Renal cortical epithelial cell (primary cell): ENCODE measurements at places on chromosomes 7 and 10. TPM values are rescaled to one million over a fixed set of nuclear protein-coding genes. Genes with fewer than 3 reads are reported as not detected.

The SLIT1 gene
- under 0.01 TPM in 1 of 2 replicates, not detected in the other for total RNA-seq

DNA sequence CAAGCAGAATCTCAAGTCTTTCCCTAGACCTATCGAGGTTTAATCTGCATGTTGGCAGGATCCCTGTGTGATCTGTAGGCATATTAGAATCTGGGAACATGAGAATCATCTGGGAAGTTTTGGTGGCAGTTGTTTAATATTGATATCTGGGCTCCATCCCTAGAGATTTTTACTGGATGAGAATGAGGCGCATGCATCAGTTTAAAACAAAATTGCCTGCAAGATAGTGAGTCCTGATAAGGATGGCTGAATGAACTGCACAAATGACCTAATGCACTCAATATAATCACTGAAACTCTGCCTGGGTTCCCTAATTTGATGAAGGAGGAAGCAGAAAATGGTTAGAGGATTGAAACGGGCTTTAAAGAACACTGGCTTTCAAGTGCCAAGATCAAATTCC lies 218.0 kb downstream of the FGFR2 start:
- DNase-seq, result no peak

The PPP1R9A gene
- 32.8 and 56.6 TPM in 2 replicates for total RNA-seq

- DNase-seq, result peak; percentile 11
These were observed 188.0 kb downstream of the PDE1C start for GRCh38 chr7:31882187-31882586.

- no peak for DNase-seq
These were observed 36.7 kb upstream of the GALNTL5 start for GRCh38 chr7:151919595-151919994.

GRCh38 chr7:11707606-11708193 lies 124.3 kb downstream of the THSD7A start:
- peak; percentile 21 for DNase-seq

- DNase-seq, result no peak
These were observed 13.0 kb downstream of the SEMA3A start for GRCh38 chr7:84181628-84182027.

DNA sequence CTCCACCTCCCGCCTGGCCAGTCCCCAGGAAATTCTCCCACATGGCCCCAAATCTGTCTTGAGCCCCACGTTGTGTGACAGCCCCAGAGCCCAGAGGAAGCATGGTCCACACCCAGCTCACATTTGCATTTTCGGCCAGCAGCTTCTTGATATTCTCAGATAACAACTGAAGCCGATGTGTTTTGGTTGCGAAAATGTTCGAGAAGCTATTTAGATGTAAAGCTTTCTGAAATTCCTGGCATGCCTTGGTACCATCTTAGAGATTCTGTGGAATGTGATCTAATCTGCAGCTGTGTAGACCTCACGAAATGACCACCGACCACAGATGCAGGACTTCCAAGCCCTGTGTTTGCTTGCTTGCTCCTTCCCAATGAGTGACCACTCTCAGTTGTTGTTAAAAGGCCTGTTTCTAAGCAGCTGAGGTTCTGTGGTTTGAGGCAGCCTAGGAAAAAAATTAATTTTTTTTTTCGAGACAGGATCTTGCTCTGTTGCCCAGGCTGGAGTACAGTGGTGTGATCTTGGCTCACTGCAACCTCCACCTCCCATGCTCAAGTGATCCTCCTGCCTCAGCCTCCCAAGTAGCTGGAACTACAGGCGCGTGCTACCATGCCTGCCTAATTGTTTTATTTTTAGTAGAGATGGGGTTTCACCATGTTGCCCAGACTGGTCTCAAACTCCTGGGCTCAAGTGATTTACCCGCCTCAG lies 8.8 kb downstream of the SLC4A2 start:
- DNase-seq, result no peak

- DNase-seq, result no peak
These were observed 27.1 kb downstream of the CD36 start for GRCh38 chr7:80665526-80665925.

- no peak for DNase-seq
These were observed 49.9 kb upstream of the MGMT start for GRCh38 chr10:129416956-129417765.

- DNase-seq, result no peak
These were observed 79.9 kb upstream of the THSD7A start for GRCh38 chr7:11911900-11912299.

DNA sequence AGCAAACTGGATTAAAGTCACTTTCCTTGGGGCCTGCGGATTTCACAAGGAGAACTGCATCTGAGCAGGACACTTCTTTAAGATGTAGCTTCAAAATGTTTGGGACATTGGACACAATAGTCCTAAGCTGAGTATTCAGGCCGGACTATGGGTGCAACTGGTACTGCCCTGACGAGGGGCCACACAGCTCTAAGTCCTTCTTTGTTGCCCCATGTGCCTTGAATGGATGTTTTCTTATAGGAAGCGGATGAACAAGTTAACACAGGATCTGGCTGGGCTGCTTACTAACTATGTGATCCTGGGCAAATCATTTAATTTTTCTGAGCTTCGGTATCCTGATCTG lies 147.8 kb upstream of the KLF14 start:
- DNase-seq, result no peak

The OR6V1 gene
- total RNA-seq, result not detected in 2 replicates

GRCh38 chr7:96614154-96614867 lies 95.3 kb downstream of the SEM1 start:
- DNase-seq, result no peak

DNA sequence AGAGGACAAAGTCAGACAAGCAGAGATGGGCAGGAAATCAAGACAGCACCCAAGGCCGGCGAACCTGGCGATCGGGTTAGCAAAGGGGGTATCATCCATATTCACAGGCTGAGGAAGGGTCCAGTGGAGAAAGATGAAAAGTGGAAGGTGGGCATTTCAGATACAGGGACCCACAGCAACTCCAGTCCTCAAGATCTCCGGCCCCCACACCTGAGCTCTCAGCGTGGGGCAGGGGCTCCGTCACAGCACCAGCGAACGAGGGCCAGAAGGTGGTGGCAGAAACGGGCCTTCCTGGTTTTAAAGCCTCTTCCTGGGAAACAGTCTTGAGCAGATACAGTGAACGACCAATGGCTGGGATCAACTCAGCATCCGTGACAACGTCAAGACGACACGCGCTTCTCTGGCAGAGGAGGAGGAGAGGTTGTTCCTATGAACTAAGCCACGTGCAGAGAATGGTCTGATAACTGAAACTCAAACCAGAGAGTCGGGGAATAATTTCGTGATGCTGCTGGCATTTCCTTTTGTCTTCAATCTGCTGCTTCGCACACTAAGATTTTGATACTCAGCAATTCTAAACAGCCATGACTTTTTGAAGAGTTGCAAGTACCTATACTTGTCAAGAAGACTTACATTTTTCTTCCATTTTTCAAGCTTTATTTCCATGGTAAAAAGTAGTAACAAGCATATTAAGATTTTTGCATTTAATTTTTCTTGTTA lies 219.8 kb downstream of the ZMYND11 start:
- DNase-seq, result no peak

The FOXK1 gene
- total RNA-seq, result 24.3 and 45.8 TPM in 2 replicates

- peak; percentile 53 for DNase-seq
These were observed 11.3 kb upstream of the AKR1C2 start for GRCh38 chr10:5014936-5015335.

- no peak for DNase-seq
These were observed 350.9 kb downstream of the ANKRD30A start for GRCh38 chr10:37476285-37476684.

DNA sequence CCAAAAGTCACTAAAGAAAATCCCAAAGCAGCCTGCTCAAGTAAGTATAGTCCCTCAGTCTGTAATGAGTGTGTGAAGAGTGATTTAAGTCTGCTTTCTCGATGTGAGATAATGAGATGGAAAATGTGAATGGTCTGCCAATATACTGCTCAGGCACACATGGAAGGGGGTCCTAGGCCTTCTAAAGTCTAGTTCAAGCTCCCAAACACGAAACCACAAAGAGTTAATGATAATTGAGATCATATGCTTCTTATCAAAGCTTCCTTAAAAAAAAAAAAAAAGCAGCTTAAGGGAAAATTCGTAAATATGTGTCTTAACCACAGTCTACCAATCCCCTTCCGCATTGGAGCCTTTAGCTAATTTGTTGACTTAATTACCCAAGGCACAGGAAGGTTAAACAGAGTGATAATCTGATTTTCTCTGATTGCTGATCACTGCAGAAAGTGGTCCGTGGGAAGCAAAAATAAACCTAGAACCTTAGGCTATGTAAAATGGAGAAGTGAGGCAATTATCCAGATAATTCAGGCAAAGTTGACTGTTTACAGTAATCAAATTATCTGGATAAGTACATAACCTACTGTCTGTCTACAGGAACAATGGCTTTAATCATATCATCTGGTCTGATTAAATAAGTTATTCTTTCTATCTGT lies 172.9 kb downstream of the MBL2 start:
- no peak for DNase-seq

The TRPV5 gene
- not detected in 2 replicates for total RNA-seq

The PIP gene
- not detected in 2 replicates for total RNA-seq

GRCh38 chr10:69215405-69216171 lies 4.5 kb upstream of the HKDC1 start:
- peak; percentile 41 for DNase-seq

DNA sequence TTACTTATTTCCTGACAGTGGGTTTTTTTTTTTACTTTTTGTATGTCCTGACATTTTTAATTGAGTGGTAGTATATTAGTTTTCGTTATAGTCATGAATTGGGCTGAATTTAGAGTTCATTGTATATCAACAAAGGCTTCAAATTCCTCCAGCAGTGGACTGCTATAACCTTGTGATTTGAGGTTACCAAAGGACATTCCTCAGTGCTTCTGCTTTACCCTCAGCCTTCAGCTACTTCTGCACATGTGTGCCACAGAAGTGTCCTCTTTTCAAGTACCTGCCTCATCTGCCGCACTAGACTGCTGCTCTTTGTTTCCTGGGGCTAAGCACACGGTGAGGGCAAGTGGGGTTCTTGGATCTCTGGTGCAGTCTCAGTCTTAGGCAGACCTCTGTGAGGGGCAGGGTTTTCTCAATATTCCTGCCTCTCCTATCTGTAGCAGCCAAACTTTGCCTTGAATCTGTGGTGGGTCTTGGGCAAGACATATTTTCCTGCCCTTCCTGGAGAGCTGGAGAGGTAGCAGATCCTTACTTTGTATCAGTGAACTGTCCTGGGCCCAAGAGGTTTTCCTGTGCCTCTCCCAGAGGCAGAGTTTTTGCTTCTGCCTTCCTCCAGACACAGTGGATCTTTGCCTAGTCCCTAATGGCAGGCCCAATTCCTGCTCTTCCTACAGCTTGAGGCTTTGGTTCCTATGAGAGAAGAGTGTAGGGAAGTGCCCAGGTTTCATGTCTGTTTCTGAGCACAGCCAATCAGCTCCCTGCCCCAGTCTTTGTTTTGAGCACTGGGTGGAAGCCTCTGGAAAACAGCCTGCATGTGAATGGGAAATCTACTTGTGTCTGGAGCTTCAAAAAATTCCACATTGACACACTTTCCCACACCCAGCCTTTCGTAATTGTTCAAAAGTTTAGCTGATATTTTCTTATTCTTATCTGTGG lies 39.0 kb upstream of the STRIP2 start:
- DNase-seq, result peak; percentile 16

DNA sequence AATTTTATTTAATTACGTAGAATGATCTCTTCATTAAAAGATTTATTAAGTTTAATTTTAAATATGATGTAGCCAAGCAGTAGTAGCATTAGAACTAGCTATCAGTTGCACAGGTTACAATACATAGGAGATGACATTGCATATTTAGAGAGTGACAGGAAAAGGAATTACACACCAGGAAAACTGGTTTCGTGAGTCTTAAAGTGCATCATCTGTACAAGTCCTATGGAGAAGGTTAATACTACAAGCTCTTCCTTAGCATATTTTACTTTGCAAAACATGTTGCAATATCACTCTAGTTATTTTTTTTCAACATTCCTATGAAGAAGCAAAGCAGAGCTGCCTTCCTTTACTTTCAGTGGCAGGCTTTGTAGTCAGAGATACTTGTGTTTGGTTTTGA lies 20.2 kb upstream of the SEM1 start:
- no peak for DNase-seq

DNA sequence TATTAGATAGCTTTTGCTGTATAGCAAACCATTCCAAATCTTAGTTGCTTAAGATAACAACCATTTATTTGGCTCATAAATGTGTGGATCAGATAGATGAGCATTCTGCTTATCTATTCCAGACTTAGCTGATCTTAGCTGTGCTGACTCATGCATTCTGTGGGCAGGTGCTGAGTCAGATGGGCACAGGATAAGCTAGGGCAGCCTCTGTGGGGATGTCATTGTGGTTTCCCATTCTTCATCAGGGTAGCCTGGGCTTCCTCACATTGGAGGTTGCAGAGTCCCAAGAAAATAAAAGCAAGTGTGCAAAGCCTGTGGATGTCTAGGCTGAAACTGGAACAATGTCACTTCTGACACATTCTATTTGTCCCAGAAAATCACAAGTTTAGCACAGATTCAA lies 917.0 kb downstream of the TYW1 start:
- DNase-seq, result no peak

DNA sequence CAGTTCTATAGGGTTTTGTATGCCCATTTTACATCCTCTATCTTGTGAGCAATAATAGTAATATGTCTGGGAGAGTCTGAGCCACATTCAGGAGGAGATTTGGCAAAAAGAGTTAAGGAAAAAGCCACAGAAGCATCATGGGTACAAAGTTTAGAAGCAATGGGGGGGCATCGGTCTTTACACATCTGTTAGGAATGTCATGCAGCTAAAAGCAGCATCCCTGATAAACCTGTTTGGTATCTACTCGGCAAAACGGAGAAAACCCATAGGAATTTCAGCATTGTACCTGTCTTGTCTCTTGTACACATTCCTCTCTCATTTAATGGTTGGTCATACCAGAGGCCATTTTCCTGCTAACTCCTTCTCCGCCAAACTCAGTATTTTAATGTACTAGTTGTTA lies 12.5 kb upstream of the HERPUD2 start:
- no peak for DNase-seq

- no peak for DNase-seq
These were observed 12.2 kb downstream of the MDFIC start for GRCh38 chr7:114934086-114934485.

The PITX3 gene
- 1.7 and 2.2 TPM in 2 replicates for total RNA-seq

DNA sequence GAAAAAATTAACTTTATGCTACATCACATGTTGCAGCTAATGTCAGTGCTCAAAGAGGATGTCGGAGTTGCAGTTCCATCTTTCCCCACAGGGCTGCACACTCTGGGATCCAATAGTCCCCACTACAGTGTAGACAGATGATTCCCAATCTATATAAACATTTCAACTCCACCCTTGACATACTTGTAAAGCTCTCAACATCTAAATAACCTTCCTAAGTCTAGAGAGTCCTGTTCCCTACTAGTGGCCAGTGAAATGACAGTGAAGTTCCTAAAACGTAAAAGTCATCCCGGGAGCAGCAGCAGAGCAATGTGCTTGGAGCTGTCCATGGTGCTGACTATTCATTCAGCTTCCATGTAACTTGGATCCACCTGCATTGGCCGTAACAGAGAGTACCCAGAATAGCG lies 145.1 kb downstream of the GRM8 start:
- DNase-seq, result peak; percentile 56
